ENCODE measurements at places on chromosomes 3 and 15.

DNA sequence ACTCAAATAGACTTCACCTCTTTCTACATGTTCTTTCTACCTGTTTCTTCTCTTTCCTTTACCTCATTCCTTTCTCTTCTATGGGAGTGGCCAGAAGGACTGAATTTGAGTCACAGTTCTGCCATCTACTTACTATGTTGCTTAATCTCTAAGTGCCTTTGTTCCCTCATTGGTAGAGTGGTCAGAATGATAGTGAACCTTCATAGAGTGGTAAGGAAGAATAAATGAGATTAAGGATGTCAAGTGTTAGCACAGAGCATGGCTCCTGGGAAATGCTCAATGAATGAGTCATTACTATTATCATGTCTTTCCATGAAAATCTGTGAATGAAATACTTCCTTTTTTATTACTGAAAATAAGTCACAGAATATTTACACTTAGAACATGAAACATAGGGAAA, 17.5 kb downstream of the TMEM207 start:
- no peak for DNase-seq

DNA sequence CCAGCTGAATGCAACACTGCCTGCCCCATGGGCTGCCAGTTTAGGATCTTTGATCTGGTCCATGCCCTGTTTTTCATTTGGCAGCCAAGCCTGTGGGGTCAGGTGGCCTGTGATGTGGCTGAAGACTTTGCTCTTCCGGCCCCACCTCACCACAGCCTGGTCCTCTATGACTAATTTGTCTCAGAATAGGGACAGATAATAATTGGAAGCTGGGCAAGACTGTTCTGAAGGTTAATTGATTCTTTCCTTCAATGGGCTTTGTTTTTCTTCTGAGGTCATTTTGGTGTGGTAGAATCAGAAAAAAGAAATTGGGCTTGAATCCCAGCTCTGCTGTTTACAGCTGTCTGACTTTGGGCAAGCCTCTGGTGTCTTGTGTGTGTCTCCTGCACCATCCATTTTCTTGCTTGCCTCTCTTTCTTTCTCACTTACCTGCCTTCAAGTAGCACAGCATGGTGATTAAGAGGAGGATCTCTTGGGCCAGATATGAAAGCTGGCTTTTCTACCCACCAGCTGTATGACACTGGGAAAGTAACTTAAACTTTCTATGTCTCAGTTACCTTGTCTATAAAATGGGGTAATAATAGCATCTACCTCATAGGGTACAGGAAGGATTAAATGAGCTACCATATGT, 24.2 kb downstream of the ABHD2 start:
- no peak for DNase-seq

DNA sequence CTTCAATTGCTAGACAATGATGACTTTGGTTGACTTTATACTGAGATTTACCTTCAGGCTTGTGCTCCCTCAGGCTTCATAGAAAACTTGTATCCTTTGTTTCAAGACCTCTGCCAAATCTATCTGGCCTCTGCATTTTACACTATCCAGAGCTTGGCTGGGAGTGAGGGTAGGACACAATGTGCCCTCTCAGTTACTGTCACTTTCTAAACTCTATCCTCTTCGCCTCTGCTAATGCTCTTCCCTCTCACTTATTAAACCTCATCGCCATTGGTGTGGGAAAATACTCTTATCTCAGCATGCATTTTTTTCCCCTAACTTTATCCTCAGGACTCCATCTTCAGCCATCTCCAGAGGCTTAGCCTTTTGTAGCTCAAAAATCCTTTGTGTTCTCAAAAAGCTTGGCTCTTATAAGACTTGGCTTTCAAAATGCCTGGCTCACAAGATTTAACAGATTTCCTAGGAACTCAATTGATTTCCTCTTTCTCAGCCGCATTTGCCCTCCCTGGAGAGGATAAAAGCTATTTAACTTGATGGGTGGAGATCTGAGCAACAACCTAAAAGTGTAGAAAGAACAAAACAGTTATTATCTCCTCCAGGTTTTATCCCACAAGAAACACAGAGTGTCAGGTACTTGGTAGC, 28.3 kb downstream of the SUCNR1 start:
- DNase-seq: no peak

DNA sequence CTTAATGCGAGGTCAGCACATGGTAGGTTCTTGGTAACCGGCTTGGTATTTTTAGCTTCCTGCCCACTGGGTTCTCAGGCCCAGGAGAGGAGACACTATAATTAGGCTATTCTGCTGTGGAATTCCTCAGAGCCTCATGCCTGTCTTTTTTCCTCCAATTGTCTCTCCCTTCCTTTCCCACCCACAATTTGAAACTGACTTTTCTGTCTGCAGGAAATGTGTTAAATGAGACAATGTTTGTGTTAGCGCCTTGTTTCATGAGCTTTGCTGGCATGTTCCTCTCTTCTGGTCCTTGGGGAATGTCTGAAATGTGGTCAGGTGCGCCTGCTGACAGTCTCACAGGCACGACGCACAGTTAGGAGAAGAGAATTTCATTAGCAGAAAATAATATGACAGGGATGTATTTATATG, 223.6 kb upstream of the CTNNB1 start:
- DNase-seq: no peak

DNA sequence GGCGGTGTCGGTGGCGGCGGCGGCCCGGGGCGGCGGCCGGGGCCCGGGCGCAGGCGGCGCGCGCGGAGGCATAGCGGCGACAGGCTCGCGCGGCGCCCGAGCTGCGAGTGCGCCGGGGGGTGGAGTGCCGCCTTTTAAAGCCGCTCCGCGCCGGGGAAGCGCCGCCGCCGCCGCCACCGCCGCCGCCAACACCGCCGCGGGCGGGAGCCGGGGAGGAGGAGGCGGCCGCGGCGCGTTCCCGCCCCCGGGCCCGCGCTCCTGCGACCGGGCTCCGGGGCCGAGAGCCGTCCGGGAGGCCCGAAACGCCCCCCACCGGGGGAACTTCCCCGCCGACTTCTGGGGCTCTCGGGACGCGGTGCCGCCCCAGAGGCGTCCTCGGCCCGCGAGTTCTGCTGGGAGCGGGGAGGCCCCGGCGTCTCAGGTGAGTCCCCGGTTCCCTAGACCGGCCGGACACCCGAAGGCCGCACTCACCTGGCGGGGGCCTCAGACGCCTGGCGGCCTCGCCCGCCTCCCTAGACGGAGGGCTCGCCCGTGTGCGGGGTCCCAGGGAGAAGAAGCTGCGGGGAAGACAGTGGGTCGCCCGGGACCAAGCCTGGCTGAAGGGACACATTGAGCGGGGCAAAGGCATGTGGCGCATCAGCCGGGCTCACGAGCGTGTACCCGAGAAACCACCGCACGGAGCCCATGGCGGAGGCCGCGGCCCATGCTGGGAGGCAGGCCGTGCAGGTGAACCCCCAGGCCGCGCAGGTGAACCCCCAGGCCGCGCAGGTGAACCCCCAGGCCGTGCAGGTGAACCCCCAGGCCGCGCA, at the start of gene PCSK6:
Gene PCSK6, minus strand, starts transcription at position 109 of the 809 bp plus-strand sequence. Its CDS starts 37 bp downstream, at position 72.
- no peak for DNase-seq

- DNase-seq: no peak
These were observed 316.5 kb upstream of the ICE2 start for GRCh38 chr15:60795471-60795870.

GRCh38 chr3:117366574-117366973, 657.0 kb downstream of the TUSC7 start:
- DNase-seq: no peak

- no peak for DNase-seq
These were observed 307.8 kb downstream of the GABRG3 start for GRCh38 chr15:27278761-27279160.

DNA sequence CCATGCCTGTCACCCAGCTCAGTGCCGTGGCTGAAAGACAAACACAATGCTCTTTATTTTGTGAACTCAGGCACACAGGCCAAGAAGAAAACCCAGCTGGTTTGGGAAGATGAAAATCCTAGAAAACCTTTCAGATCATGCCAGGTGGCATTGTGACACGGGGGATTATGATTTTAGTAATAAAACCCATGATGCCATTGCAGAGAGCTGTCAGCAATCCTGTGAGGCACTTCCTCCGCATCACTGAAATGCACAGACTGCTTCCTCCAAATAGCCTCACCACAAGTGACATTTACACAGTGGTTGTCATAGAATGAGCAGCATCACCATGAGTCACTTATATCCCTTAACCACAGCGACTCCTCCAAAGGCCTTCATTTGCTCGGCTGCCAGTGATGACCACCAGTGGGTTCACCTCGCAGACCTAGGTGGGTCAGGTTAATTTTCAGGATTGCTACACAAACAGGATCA, 22.7 kb downstream of the ABHD6 start:
- no peak for DNase-seq

DNA sequence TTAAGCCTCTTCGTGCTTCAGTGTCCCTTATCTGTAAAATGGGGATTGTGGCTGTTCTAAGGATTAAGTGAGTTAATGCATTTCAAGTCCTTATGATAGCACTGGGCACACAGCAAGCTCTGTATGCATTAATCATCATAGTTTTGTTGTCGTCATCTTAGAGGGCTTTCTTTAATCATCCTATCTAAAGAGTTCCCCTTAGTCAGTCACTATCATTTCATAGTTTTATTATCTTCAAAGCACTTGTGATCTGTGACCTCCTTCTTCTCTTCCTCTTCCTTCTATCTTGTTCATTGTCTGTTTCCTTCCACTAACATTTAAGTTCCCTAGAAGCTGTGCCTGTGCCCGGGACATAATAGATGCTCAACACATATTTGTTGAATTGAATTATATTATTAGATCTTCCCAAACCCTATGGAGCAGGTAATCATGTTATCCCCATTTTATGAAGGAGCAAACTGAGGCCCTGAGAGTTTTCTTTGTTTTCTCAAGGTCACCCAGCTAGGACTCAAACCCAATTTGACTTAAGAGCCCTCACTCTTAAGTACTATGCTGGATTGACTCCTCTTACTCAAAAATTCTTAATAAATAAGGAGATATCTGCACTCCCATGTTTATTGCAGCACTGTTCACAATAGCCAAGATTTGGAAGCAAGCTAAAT, 24.1 kb downstream of the DUOX2 start:
- no peak for DNase-seq

DNA sequence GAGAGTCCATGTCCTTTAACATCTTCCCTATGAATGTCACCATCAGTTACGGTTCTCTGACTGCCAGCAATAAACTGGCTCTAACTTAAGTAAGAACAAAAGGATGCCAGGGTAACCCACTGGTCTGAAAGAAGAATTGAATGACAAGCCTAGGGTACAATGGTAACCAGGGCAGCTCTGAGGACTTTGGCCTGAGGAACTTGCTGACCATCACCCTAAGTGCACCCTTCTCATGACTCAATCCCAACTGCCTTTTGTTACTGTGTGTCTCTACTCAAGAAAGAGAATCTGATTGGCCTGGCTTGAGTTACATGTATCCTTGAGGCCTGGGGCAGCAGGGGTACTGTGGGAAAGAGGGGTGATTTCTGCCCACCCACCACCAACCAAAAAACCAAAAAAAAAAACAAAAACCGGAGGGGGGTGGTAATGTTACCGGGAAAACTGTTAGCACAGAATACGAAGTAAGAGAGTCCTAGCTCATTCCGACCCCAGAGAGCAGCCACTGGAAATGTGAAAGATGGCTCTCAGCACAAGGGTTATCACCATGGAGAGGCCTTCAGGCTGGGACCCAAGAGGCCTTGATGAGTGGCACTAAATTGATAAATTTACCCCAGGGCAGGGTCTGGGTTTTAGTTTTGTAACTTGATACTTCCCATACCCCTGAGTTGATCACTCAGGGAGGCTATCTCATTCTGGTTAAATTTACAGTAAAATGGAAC, 9.3 kb upstream of the SLC28A1 start:
- no peak for DNase-seq

DNA sequence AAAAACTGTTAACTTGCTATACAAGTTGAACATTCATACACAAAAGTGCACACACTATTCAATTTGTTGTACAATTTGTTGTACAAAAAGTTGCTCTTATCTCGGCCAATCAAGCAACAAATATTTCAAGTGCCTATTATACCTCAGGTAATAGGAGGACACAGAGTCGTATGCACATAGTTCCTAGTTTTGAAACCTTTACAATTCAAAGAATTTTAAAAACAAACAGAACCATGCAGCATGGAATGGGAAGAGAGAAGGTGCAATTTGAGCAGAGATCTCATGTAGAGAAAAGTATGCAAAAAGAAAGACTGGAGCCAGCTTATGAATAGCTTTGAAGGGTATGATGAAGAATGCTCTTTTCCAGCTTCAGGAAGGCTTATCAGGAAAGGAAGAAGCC, 46.5 kb upstream of the ARPP19 start:
- no peak for DNase-seq

- no peak for DNase-seq
These were observed 21.7 kb downstream of the ALS2CL start for GRCh38 chr3:46671541-46672348.

DNA sequence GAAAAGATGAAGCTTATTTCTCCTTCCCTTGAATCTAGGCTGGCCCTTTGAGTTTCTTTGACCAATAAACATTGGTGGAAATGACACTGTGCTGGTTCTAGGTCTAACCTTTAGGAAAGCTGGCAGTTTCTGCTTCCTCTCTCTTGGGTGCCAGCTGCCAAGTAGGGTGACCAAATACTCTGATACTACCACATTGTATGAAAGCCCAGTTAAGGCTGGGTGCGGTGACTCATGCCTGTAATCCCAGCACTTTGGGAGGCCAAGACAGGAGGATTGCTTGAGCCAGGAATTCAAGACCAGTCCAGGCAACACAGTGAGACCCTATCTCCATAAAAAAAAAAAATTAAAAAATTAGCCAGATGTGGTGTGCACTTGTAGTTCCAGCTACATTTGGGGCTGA, 320.7 kb downstream of the ZNF621 start:
- DNase-seq: no peak

DNA sequence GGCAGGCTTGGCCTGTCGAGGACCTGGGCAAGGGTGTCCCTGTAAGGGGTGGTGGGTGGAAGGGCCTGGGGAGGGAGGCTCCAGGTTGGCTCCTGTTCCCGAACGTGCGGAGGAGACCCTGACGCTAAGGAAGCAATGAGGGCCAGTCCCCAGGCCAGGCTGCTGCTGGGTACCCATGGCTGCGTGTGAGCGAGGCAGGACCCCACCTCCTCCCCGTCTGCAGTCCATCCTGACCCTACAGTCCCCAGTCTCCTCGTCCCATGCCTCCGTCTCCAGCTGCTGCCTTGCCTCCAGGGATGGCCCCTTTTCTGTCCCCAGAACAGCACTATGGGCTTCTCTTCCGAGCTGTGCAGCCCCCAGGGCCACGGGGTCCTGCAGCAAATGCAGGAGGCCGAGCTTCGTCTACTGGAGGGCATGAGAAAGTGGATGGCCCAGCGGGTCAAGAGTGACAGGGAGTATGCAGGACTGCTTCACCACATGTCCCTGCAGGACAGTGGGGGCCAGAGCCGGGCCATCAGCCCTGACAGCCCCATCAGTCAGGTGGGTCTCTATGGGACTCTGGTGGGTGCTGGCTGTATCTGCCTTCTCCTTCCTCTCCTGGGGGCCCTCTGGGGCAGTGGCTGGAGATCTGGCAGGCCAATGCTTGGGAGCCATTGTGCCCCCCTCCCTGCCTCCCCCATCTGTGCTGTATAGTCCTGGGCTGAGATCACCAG, 571 bp downstream of the FES start:
- no peak for DNase-seq
